ENCODE measurements at places on chromosomes 4 and X. TPM values are rescaled to one million over a fixed set of nuclear protein-coding genes. Genes with fewer than 3 reads are reported as not detected.

The TRIM2 gene
- 3.5 TPM for total RNA-seq

The TIGD4 gene
- total RNA-seq: 0.28 TPM

The SH3BGRL gene
- total RNA-seq: 57.7 TPM

The PPEF1 gene
- total RNA-seq: 0.45 TPM

The DGAT2L6 gene
- total RNA-seq: not detected

The IL3RA gene
- 0.28 TPM for total RNA-seq

DNA sequence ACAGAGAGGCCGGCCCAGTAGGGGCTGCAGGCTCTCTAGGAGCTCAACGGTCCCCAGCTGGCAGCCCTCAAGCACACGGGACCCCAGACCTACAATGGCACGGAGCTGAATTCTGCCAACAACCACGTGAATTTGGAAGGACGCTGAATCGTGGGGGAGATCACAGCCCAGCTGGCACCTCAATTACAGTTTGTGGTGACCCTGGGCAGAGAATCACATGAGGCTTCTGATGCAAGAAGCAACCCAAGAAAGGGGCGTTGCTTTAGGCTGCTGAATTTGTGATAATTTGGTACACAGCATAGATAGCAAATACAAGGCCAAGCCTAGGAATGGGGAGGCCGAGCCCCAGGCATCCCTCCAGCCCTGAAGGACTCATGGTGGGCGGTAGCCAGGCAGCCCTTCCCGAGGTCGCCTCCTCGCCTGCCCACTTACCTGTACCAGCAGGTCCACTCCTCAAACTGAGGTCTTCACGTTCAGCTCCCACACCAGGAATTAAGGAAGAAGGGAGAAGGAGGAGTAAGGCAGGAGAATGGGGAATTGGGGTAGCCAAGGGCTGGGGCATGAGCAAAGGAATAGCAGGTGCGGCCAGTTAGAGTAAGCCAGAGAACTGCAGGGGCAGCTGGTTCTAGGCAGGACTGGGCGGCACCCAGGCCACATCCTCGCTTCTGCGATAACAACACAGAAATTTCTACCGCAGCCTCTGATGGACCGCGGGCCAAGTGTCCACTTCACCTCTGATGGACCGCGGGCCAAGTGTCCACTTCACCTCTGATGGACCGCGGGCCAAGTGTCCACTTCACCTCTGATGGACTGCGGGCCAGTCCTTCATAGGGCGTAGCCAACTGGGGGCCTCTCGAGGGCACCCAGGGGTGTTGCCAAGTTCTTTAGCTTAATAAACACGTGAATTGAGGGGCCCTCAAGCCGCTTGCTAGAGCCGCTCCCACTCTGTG is 23.4 kb upstream of the HTRA3 start:
- DNase-seq: no peak

DNA sequence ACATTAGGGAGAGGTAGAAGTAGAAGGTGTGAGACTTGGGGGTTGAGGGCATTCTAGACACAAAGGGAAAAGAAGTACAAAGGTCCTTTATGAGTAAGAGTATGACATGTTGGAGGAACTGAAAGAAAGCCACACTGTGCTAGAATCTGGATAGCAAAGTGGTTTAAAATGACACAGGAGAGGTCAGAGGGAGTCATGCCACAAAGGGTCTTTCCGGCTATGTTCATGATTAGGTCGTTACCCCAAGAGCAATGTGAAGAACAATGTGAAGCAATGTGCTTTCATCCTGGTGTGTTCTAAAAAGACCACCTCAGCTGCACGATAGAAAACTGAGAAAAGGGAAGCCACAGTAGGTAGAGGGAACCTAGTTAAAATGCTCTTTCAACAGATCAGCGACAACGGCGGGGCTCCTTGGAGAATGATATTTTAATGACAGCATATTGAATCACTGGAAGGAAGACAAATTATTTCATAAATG is 29.2 kb downstream of the SMIM14 start:
- no peak for DNase-seq

DNA sequence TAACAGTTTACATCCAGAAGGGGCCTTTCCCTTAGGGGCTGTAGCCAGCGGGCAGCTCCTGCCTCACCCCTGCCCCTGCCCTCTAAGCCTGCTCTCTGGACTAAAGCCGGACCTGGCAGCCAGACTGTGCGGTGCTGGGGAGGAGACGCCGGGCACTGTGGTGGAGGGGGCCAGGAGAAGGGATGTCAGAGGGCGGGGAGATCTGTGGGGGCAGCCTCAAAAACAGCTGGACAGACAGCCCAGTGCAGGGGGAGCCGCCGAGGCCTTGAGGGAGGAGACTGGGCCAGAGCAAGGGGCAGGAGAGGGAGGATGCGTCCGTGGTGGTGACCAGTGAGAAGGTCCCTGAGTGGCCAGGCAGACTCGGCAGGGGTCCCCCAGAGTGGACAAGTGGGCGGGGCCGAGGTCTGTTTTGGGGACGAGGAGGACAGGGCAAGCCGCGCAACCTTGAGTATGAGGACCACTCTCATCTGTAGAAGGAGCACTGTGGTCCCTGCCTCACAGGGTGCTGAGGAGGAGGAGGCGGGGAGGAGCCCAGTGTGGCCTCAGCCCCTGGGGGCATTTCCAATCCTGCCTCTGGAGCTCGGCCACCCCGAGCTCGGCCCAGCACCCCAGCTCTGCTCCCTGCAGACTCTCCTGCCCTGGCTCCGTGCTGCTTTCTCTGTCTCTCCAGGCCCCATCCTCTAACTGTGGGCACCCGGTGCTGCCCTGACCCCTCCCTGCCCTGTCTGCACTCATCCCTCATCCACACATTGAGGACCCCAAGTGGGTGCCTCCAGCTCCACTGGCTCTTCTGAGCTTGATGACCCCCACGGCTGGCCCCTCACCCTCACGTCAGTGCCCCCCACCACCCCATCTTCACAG is 59.2 kb upstream of the NKX1-1 start:
- no peak for DNase-seq

GRCh38 chr4:152398060-152398459 is 137.8 kb downstream of the FBXW7 start:
- no peak for DNase-seq

DNA sequence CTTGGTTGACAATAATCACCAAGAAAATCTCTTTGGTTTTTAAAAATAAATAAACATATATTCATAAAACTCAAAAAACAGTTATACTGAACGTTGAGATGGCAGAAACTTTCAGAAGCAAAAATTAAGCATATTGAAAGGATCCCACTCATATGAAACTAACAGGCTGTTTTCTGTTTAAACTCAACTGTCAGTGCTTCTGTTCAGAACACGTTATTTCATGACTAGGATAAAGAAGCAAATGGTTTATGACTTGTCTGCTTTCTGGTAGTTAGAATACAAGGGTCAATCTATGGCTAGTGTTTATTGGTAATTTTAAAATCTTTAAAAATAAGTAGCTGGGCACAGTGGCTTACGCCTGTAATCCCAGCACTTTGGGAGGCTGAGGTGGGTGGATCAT is 4.1 kb downstream of the GPR82 start:
- no peak for DNase-seq

GRCh38 chrX:35380808-35381700 is 417.1 kb upstream of the MAGEB16 start:
- no peak for DNase-seq

- DNase-seq: no peak
Observed at GRCh38 chrX:148567229-148567628, 66.8 kb downstream of the AFF2 start.

DNA sequence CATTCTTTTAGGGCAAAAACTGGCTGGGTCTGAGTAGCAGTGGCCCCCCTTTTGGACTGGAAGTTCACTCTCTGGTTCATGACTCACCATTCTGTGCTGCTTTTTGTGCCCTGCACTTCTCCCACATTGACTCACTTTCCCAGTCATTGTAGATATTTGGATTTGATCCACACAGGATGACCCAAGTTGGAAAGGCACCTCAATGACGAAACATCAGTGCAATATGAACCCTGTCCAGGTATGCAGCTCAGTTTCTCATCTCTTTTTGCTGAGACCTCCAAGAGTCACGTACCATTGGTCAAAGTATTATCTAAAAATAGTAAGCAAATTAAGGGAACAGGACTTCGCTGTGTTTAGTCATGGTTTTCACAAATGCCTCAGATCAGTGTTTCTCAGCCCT is 92.7 kb downstream of the CBLL2 start:
- DNase-seq: no peak

GRCh38 chrX:21438792-21439191 is 64.6 kb downstream of the CNKSR2 start:
- no peak for DNase-seq

GRCh38 chr4:53432528-53433424 is 55.3 kb downstream of the FIP1L1 start:
- no peak for DNase-seq

GRCh38 chr4:21697583-21697982 is 251.0 kb downstream of the KCNIP4 start:
- DNase-seq: no peak

DNA sequence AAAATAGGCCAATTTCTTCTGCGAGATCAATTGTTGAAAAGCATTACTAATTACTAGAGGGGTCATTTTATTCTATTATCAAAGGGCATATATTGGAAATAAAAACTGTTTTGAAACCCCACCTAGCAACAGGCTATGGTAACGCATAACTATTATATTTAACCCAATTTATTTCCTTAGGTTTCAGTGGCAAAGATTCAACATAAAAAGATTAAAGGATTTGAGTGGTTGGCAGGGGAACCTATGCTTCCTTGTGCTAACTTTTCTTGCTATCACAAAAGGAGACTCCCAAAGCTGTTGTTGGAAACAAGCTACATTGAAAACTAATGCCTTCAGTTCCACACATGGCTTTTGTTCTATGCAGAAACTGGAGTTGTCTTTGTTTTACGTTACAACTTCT is 166.9 kb upstream of the KLF3 start:
- no peak for DNase-seq

DNA sequence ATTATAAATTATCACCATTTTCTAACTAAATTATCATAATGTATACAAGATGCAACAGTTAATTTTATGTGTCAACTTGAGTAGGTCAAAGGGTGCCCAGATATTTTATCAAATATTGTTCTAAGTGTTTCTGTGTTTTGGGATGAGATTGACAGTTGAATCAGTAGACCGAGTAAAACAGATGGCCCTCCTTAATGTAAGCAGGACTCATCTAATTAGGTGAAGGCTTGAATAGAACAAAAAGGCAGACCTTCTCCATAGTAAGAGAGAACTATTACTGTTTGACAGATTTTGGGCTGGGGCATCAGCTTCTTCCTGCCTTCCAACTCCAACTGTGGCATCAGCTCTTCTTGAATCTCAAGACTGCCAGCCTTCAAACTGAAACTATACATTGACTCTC is 185.8 kb downstream of the TRAM1L1 start:
- DNase-seq: no peak

DNA sequence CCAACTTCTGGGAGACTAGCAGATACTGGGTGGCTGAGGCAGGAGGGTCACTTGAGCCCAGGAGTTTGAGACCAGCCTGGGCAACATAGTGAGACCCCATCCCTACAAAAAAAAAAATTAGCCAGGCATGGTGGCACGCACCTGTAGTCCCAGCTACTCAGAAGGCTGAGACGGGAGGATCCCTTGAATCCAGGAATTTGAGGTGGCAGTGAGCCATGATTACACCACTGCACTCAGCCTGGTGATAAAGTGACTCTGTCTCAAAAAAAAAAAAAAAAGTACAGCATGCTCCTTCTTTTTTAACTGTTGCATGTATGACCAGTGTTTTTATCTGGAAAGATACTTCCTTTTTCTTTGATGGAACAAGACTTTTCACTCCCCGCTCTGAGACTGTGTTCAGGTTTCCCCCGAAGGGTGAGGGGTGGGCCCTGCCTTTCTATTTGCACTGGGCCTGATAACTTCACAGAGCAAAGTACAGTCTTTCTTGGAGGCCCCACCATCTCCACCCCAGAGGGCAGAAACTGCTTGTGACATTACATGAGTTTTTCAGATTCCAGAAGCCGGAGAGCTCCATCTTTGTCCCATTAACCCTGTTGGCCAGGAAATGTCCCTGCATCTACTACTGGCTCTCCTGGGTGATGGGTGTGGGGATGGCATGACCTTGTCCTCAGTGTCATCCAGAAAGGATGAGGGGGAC is 35.2 kb downstream of the NYX start:
- DNase-seq: no peak

DNA sequence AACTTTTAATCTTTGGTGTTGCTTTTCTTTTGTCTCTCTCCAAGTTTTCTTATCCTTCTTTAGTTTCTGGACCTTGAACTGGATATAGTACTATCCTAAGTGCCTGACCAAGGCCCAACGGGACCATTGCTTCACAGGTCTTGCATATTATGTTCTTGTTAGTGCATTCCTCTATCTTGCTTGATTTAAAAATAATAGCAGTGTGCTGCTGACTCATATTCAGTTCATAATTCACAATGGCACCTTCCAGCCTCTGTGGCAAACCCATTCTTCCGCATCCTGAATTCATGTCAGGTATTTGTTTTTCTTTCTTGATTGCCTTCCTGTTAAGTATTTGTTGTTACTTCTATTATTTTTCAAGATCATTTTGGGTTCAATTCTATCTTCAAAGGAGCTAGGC is 197.1 kb upstream of the GIMD1 start:
- no peak for DNase-seq

DNA sequence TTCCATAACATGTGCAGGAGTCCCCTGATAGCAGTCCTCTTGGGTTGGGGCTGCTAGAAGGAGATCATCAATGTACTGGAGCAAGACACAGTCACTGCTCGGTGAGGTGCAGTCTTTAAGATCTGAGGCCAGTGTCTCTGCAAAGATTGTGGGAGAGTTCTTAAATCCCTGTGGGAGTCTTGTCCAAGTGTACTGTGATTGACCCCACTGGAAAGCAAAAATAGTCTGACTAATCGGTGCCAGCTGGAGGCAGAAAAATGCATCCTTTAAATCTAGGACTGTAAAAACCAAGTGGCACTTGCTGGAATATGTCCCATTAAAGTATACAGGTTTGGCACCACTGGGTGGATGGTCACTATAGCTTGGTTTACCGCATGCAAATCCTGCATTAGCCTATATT is 31.1 kb downstream of the SULT1E1 start:
- DNase-seq: no peak

GRCh38 chrX:143472347-143472938 is 44.8 kb downstream of the SPANXN3 start:
- DNase-seq: no peak

DNA sequence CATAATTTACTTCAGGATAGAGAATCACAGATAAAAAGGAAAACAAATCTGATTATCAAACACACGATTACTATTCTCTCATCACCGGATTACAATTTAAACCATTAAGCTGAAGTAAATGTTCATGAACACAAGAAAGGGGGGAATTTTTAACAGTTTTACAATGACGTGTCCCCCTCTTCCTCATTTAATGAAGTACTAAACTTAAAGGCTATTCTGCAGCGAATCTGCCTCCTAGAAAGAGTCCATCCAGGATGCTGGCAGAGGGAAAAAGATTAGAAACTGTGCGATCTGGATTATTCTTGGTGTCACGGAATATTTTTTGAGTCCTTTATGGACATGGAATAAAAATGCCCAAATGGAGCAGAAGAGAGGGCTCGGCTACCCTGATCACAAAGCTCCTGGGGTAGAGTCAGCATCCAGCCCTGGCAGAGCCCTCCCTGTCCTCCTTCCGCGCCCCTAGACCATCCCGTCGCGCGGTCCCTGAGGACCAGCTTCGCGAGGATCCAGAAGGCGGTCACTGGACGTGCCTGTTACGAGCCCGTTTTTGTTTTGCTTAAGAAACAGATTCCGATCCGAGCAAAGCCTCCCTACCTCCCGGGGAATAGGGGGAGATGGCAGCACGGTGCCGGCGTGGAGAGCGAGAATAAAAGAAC is 1.2 kb downstream of the ELF2 start:
- DNase-seq: no peak

- DNase-seq: no peak
Observed at GRCh38 chr4:115484479-115484878, 371.1 kb upstream of the NDST4 start.

All from T-cell (primary cell).